Activated CD4-positive, alpha-beta memory T cell treated with anti-CD3 and anti-CD28 coated beads, Interleukin-2, amount 10 ng/mL, durations not matched to agents 7 days and 5 days (primary cell): ENCODE measurements at places on chromosomes 2 and 18. TPM values are rescaled to one million over a fixed set of nuclear protein-coding genes. Genes with fewer than 3 reads are reported as not detected.

- no peak overlapping the region for H3K27ac ChIP-seq
- no peaks in the 10 kb centered on the region for H3K36me3 ChIP-seq
- no peaks in the 10 kb centered on the region for H3K4me1 ChIP-seq
Observed at GRCh38 chr2:145290986-145291385, 771.1 kb upstream of the ZEB2 start.

DNA sequence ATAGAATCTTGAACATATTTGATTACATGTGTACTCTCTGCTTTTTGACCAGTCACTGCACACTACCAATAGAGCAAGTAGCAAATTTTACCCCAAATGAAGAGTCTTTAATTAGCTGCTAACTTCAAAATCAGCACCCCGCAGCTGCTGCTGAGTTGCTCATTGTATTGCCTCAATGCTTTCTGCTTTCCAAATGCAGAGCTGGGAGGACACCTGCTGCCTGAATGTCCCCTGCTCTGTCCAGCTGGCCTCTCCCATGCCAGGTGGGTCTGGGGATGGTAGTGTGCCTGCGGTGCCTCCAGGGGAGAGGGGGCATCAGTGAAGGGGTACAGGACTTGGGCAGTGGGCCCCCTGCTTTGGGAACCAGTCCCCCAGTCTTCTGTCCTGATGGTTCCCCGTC is 184.8 kb downstream of the PRKCE start:
- H3K4me1 ChIP-seq: peaks cover 22% of the 10 kb centered on the region
- H3K27me3 ChIP-seq: no peaks in the 10 kb centered on the region
- no peak overlapping the region for H3K27ac ChIP-seq
- DNase-seq: no peak
- H3K36me3 ChIP-seq: peaks cover 1% of the 10 kb centered on the region

DNA sequence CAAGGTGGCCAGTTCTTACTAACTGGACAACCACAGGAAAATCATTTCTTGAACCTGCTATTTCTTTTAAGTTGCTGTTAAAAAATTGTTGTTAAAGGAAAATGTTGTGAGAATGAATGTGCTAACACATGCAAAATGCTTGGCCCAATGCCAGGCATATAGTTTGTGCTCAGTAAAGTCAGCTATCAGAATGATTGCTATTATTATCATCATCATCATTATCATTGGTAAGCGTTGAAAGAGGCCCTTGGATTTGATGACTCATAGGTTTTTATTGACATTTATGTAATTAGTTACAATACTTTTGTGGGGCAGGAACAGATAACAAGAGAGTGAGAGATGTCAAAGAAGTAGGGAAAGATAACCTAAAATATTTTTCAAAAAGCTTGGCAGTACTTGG is 394.2 kb upstream of the ZEB2 start:
- no peaks in the 10 kb centered on the region for H3K36me3 ChIP-seq
- H3K4me3 ChIP-seq: no peak overlapping the region
- no peaks in the 10 kb centered on the region for H3K27me3 ChIP-seq
- H3K4me1 ChIP-seq: no peaks in the 10 kb centered on the region

- no peaks in the 10 kb centered on the region for H3K4me1 ChIP-seq
- no peak for DNase-seq
- no peak overlapping the region for H3K4me3 ChIP-seq
- H3K36me3 ChIP-seq: no peaks in the 10 kb centered on the region
- H3K27me3 ChIP-seq: no peaks in the 10 kb centered on the region
- no peak overlapping the region for H3K27ac ChIP-seq
Observed at GRCh38 chr2:67268797-67269196, 128.3 kb upstream of the ETAA1 start.

SP140L gene
- total RNA-seq: 88.0 TPM

B4GALT6 gene
- total RNA-seq: 1.2 TPM

FAHD2A gene
- total RNA-seq: 37.3 TPM
